CD4-positive, alpha-beta T cell treated with Interferon alpha-2 for 1 hour (primary cell): ENCODE measurements at places on chromosomes 3 and 15.

DNA sequence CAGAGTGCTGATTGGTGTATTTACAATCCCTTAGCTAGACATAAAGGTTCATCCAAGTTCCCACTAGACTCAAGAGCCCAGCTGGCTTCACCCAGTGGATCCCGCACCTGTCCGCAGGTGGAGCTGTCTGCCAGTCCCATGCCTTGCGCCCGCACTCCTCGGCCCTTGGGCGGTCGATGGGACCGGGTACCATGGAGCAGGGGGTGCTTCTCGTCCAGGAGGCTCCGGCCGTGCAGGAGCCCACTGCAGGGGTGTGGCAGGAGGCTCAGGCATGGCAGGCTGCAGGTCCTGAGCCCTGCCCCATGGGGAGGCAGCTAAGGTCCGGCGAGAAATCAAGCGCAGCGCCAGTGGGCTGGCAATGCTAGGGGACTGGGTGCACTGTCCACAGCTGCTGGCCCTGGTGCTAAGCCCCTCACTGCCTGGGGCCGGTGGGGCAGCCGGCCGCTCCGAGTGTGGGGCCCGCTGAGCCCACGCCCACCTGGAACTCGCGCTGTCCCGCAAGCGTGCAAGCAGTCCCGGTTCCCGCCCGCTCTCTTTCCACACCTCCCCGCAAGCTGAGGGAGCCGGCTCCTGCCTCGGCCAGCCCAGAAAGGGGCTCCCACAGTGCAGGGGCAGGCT, 1206.3 kb downstream of the OTOL1 start:
- no peak for DNase-seq

DNA sequence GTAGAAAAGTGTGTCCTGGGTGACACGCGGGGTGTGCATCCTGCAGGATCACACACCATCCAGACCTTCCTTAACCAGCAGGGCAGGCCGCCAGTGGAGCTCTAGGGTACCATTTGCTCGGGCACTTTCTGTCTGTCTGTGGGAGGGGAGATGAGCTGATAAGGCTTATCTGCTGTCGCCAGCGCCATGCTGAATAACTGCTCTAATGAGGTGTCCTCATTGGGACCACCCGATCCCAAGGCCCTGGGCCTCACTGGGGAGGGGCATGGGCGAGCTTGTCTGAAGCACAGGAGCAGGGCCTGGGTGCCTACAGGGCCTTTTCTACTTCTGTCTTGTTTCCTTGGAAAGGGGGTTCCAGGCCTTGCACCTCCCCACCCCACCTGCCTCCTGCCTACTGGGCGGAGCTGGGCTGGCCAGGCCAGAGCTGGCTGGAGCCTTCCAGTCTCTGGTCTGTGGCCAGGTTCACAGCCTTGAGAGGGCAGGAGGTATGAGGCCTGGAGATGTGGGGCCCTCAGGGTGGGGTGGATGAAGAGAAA, 2.5 kb upstream of the GATA2 start:
- no peak for DNase-seq

GRCh38 chr15:59484399-59484798, 46.4 kb downstream of the FAM81A start:
- no peak for DNase-seq

DNA sequence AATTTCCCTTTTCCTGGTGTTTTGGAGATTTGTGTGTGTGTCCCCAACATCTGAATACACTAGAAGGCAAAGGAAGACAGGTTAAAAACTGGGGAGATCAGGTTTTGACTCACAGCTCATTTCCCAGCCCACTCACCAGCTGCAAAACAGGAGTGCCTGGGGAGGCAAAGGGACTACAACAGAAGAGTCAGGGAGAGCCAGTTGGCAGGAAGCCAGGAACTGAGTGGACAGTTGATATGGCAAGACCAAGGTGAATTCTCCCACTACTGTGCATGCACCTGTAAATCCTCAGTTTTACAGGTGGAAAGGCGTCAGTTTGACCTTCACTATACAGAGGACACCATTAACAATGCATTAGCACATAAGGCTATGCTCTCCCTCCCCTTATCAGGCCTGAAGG, 901.5 kb upstream of the SEMA6D start:
- DNase-seq = no peak

DNA sequence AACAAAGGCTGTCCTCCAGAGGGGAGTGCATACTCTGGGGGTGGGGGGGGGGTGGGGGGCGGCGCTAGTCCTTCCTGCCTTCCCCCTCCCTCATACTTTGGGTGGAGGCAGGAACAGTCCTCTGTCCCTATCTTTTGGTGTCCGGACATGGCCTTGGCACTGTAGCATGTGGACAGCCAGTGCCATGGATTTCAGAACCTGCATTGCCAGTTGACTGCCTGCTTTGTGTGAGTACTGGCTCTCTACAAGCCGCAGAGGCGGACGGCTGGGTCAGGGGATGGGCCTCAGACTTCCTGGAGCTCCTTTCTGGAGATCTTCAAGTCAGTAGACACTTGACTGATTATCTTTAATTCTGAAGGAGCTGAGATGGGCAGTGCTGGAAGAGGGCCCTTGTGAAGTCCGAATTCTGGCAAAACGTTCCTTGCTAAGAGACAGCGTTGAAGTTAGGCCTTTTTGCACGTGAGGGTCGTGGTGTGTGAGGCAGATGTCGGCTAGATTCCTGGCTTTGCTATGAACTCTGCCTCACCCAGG, 2.5 kb downstream of the CLDN11 start:
- DNase-seq = no peak

DNA sequence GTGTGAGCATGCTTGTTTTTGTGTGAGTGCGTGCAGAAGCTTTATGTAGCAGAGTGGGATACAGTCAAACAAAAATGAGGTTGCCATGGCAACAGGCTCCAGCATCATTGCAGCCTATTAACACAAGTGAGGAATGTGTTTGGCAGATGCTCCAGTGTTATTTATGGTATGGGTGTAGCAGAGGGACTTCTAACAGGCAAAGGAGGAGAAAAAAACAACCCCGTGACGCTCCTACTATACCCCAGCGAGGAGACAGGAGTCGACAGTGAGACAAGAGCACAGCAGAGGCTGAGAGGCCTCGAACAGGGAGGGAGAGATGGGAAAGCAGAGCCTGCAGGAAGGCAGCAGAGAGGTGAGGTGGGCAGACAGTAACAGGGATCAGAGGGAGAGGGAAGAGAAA, 4.9 kb downstream of the ADCY5 start:
- no peak for DNase-seq

- no peak for DNase-seq
These were observed 24.3 kb downstream of the THBS1 start for GRCh38 chr15:39605146-39605545.

DNA sequence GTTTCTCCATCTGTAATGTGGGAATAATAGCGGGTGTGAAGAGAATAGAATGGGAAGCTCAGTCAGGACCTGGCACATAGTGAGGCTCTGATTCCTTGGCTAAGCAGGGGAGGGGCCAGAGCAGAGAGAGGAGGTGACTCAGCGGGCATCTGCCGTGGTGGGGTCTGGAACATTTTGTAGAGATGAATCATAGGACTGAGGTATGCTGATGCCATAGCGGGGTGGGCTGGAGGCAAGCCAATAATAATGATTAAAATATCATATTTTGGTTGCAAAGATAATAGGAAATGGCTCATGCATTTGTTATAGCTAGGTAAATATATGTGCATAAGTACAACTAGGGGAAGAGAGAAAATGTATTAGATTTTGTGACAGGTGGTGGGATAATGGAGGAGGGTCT, 11.2 kb downstream of the TGM4 start:
- no peak for DNase-seq

- no peak for DNase-seq
These were observed 208.8 kb upstream of the CTDSPL start for GRCh38 chr3:37652851-37653250.

- DNase-seq = no peak
These were observed 244.4 kb downstream of the SOX2 start for GRCh38 chr3:181956122-181956521.

DNA sequence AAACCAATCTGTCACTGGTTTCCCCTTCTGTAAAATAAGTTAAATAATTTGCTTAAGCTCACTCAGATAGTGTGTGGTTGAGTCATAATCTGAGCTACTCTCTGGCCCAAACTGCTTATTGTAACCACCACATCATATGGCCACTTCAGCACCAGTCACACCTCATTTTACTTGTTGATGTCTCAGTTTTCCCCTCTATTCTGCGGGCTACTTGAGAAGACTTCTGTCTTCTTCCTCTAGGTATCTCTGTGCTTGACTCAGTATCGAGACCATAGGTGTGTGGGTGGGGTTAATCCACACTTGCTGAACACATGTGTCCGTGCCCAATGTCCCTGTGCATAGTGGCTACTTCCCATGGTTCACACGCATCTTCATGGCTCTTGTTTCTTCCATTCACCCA, 32.9 kb downstream of the CRYGS start:
- no peak for DNase-seq

DNA sequence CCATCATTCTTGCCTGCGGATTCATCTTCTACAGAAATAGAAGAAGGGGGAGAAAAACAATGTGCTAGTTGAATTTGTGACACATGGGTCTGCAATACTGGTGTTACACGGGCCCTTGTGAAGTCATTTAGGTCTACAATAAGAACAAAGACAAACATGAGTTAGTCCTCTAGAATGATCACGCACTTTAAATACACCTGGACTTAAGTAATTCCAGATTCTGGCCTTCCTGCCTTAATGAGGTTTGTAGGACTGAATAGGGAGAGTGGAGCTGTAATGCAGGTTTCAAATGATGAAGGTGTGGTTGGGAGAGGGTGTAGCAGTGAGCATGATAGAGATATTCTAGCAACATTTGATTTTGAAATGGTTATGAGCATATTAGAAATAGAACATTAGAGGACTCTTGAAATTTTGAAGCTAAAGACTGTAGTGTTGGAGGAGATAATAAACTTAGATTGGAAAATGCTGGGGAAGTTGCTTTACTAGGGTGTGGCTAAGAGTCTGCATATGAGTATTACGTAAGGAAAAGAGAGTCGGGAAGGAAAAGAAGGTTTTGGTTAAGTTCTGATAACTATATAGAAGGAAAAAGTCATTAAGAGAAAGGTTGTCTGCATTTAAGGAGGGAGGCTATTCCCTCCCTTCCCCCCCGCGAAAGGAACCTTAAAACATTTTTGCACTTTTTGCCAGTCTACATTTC, 606 bp downstream of the EIF2A start:
- no peak for DNase-seq
